Vagina (tissue), 2 donors: ENCODE measurements at places on chromosomes 4 and X.

DNA sequence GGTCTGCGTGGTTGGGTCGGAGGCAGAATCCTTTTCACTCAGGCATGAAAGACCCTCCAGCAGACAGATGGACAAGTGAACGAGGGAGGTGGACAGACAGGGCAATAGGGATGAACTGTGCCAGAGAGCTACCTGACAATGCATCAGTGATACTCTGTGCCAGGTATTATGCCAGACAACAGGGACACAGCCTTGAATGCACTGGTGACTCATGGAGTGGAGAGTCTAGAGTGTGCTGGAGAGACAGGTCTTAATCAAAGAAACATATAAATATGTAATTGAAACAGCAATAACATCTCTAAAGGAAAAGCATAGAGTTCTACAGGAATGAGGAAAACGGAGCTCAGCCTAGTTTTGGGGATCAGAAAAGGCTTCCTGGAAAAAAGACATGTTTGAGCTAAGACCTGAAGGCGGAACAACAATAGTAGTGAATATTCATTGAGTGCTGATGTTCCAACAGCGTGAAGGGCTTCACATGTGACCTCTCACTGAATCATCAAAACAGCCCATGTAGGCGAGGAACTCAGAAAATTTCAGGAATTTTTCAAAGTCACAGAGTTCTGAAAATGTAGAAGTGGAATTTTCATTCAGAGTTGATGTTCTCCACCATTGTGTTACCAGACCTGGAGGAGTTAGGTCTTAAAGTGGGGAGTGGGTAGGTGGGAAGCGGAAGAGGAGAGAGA lies 20.0 kb upstream of the FGFBP2 start:
- DNase-seq: no peak

GRCh38 chrX:153920546-153920945 lies 5.5 kb downstream of the ARHGAP4 start:
- DNase-seq: no peak

DNA sequence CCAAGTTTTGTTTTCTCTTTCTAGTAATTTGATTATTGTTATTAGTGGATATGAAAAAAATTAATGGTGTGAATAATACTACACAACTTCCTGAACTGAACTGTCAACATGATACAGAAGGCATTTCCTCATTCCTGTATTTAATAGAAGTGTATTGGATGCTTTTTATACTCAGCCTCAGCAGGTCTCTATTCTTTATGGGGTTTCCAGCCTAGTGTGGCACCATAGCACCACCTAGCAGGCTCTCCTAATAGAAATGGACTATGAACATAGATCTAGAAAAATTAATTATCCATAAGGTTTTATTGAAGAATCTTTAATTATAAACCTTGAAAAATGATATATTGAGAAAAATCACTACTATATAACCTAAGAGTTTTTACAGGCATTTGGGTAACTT lies 52.4 kb downstream of the GLRB start:
- DNase-seq: no peak

DNA sequence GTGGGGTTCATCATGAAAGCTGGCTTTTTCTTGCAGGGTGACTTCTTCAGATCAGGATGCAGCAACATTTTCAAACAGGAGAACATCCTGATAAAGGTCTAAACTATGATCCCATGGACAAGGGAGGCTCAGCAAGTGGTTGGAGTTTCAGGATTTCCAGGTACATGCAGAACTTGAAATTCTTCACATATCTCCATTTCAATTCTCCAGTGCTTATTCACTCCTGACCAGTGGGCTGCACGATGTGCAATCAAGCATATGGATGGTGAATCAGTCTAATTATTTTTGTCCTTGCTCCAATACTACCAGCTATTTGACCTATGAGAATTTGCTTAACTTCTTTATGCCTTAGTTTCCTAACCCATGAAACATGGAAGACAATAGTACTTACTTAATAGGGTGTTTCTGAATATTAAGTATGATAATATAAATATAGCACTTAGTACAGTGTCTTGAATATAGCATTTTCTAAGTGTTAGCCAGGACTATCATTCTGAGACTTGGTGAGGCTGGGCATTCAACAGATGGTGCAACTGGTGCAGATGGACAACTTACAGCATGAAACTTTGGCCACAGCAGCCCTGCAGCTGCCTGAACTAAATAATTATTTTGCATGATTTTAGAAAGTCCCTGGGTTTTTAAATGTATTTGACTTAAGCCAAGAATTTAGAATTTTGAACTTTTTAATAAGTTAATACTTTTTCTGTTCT lies 92.4 kb downstream of the HPGD start:
- DNase-seq: no peak
